ENCODE measurements at places on chromosomes 13 and 19. TPM values are rescaled to one million over a fixed set of nuclear protein-coding genes. Genes with fewer than 3 reads are reported as not detected.

DNA sequence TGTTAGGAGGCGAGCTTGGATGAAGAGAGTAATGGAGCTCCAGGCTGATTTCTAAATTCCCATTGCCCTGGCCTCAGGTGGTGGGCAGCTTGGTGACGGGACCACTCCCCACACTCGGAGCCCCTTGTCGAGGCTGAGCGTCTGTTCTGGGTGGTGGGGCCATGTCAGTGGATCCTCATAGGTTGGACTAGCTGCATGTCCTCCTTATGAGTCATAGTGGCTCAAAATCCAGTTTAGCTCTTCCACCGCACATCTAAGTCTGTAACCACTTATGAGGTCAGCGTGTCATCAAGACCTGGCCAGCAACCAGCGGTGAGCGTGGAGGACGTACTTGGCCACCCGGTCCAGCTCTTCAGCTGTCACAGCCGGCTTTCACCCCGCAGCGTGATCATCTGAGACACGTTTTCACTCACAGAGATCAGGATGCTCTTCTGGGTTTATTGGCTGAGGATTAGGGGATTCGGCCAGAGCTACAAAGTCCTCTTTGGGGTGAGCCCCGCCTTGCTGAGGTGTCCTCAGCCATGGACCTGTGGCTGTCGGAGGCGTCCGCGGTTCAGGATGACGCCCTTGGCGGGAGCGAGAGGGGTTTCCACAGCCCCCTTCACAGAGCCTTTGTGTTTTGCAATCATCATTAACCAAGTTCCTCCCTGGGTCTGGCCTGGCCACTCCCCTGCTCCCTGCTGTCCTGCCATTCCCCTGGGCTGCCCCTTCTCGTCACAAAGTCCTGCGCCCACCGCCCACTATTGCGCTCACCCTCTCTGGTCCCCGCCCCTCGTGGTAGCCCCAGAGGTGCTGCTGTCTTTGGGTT, 41.9 kb downstream of the ADPRHL1 start:
- no peak overlapping the region for H3K27ac ChIP-seq
- H3K4me1 ChIP-seq = no peaks in the 10 kb centered on the region
- H3K36me3 ChIP-seq = no peaks in the 10 kb centered on the region
- H3K4me3 ChIP-seq = no peak overlapping the region
- DNase-seq = no peak

DNA sequence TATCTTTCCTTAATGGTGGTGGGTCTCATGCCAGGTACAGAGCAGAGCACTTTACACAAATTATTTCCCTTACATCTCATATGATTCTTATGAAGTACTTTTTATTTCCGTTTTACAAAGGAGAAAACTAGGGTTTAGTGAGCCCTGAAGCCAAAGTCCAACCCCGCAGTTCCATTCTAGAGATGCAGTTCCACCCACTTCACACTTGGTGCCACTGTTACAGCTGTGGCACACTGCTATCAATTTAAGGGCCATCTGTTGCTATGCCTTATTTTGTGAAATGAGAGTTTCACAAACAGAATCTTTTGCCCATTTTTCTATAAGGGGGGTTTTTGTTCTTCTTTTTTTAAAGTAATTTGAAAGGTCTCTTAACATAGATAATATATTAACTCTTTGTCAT, 12.9 kb downstream of the MIPEP start:
- DNase-seq = no peak
- no peak overlapping the region for H3K4me3 ChIP-seq
- no peaks in the 10 kb centered on the region for H3K36me3 ChIP-seq
- H3K27me3 ChIP-seq = no peaks in the 10 kb centered on the region
- H3K27ac ChIP-seq = no peak overlapping the region

- no peak overlapping the region for H3K4me3 ChIP-seq
- H3K4me1 ChIP-seq = peaks cover 23% of the 10 kb centered on the region
- DNase-seq = no peak
- H3K27ac ChIP-seq = no peak overlapping the region
- H3K27me3 ChIP-seq = peaks cover 7% of the 10 kb centered on the region
These were observed 67.5 kb downstream of the COL4A1 start for GRCh38 chr13:110239280-110240125.

- H3K4me3 ChIP-seq = no peak within 1 kb of the TSS
- peaks cover 53% of the 10 kb centered on the region for H3K4me1 ChIP-seq
- H3K27me3 ChIP-seq = no peaks in the 10 kb centered on the region
- no peak within 1 kb of the TSS for H3K27ac ChIP-seq
These were observed at the start of gene PLIN5 for GRCh38 chr19:4534836-4535658. Gene PLIN5 (minus strand): TSS chr19:4535224. CDS start chr19:4534074, 1,150 bp downstream.

GRCh38 chr13:27168906-27169657, 2.5 kb downstream of the USP12 start:
- H3K4me3 ChIP-seq = no peak overlapping the region
- H3K27ac ChIP-seq = no peak overlapping the region
- peaks cover 16% of the 10 kb centered on the region for H3K4me1 ChIP-seq
- no peaks in the 10 kb centered on the region for H3K36me3 ChIP-seq
- DNase-seq = no peak
- H3K27me3 ChIP-seq = no peaks in the 10 kb centered on the region

DNA sequence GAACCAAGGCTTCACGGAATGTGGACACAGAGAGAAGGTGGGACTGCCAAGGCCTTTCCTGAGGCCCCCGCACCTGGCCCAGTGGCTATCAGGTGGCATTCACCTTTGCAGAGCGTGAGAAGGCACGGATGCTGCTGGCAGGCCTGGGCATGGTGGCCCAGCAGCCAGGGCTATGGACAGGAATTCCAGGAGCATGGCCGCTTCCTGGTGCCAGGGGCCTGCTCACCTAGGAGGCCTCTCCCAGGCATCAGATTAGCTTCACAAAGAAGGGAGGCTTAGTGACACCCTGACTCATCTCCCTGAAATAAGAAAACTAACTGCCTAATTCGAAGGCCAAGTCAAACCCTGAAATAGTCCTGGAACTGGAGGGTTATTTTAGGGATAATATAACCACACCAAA, 155.8 kb downstream of the TEX29 start:
- no peaks in the 10 kb centered on the region for H3K36me3 ChIP-seq
- H3K27ac ChIP-seq = no peak overlapping the region
- no peak overlapping the region for H3K4me3 ChIP-seq
- DNase-seq = no peak
- no peaks in the 10 kb centered on the region for H3K27me3 ChIP-seq

MYBPC2 gene
- total RNA-seq = not detected

SEMA6B gene
- total RNA-seq = 24.7 TPM

NAPA gene
- total RNA-seq = 106 TPM

PRKCG gene
- not detected for total RNA-seq

ZNF264 gene
- 37.9 TPM for total RNA-seq

PEX11G gene
- 3.6 TPM for total RNA-seq
